ENCODE measurements at places on chromosomes 7 and 10.
A peak's percentile ranks its signal among the peaks of the same experiment; 100 is the strongest.

DNA sequence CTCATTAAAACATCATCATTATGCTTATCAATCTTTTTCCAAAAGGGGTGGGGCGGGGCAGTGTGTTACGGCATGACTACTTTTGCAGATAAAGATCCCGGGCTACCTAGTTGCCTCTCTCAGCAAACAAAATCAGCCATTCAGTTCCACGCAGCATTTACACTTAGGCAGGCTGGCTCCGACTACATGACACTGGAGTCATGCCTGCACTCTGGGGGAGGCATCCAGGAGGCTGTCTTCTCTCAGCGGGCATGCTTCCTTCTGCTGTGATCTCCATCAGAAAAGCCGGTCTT, 193.9 kb upstream of the TCF7L2 start:
- no peak for DNase-seq

GRCh38 chr7:42105554-42106358, 131.3 kb downstream of the GLI3 start:
- no peak for DNase-seq

DNA sequence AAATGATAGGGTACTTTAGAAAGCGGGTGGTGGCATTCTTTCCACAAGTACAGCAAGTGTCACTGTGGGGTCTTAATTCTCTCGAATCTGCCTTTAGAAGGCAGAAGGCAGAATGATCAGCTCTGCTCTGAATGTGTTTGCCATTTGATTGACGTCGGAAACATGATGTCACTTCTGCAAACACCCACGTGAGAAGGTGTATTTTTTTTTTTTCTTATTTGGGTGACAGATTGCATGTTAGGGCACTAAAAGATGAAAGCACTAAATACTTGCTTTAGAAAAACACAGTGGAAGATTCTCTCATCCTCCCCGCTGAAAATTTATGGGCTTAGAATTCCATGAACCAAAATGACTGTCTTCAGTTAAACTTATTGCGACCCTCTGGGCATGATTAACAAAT, 150.2 kb downstream of the TCF7L2 start:
- DNase-seq, result no peak

- DNase-seq, result no peak
Observed at GRCh38 chr7:36117203-36117840, 35.7 kb upstream of the EEPD1 start.

DNA sequence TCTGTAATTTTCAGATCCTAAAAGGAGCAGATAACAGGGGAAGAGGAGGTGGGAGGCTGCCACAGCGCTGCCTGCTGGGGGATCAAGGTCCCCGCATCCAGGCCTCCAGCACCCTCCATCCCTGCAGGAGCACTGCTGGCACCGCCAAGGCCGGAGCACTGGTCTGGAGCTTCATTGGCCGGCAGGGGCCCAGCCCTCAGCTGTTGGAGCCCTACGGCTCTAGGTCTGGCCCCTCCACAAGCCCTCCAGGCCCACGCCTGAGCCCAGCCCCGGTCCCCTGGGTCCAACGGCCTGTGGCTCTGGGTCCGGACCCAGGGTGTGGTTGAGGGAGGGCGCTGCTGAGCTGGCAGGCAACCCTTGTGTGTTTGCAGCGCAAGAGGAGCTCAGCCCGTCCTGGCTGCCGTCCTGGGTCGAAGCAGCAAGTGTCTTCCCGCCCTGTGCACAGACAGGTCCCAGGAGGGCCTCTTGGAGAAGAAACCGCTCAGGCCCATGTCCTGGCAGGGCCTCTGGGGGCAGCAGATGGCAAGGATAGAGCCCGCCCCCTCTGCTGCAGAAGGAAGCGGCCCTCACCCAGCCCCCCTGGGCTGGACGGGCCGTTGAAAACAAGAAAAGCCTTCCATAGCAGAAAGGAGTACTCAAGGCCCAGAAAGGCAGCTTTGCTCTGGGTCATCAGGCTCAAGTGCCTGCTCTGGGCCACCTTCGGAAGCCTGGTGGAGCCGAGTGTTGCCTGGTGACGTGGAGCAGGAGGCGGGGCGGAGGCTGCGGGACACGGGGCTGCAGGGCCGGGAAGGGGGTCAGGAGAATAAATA, 54.3 kb upstream of the TNRC18 start:
- DNase-seq, result peak; percentile 45

GRCh38 chr10:121804460-121804859, 123.4 kb downstream of the ATE1 start:
- DNase-seq, result no peak

- no peak for DNase-seq
Observed at GRCh38 chr7:30817371-30817767, 46.2 kb downstream of the MINDY4 start.

GRCh38 chr10:74077416-74077815, 73.2 kb downstream of the AP3M1 start:
- no peak for DNase-seq

DNA sequence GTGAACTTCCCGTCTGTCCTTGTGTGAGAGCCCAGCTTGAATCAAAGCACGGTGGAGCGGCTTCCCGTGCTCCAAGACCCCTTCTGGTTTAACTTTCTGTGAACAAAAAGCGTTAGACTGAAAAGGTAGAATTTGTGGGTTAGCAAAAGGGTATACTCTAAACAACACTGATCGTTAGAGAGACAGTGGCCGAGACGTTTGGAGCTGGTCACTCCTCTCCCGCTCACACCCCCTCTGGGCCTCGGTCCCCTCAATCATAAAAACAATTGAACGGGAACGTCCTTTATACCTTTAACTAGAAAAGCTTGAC, 502 bp downstream of the PRKRIP1 start:
- DNase-seq, result no peak

DNA sequence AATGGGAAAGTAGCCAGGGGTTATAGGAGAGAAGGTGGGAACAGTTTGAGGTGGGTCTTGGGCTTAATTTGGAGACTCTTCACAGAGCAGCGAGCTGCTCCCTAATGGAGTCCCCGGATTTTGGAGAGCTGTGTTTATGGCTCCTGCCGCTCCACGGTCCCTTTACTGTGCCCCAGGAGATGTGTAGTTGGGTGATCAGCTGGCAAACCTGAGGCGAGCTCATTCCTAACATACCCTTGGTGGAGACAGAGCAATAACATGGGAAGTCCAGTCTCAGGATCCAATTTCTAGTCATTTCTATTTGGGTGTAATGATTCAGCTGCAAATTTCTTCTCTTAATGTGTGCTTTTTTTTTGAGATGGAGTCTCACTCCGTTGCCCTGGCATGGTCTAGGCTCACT, 1.5 kb downstream of the GARIN1A start:
- no peak for DNase-seq

GRCh38 chr10:96743988-96744585, 23.8 kb upstream of the PIK3AP1 start:
- DNase-seq, result peak; percentile 23
